Stimulated activated CD8-positive, alpha-beta memory T cell treated with anti-CD3 and anti-CD28 coated beads, Interleukin-2, amount 100 ng/mL, for 1 hour (primary cell): ENCODE measurements at places on chromosomes 2 and 18.

DNA sequence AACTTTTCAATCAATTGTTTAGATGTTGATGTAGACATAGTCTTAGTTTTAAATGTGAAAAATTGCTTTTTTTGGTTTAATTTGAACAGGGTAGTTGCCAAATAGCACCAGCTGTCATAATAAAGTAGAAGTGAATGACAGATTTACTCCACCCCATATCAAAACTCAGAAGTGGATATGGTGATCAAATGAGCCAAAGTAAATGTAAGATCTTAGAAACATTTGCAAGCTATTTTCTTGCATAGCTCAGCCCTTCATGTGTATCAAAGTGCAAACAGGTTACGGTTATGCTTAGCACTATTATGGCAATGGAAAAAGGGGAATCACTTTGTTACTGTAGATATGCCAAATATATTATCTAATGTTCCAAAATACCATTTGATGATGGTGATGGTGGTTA lies 540.9 kb upstream of the NRP2 start:
- DNase-seq, result no peak

DNA sequence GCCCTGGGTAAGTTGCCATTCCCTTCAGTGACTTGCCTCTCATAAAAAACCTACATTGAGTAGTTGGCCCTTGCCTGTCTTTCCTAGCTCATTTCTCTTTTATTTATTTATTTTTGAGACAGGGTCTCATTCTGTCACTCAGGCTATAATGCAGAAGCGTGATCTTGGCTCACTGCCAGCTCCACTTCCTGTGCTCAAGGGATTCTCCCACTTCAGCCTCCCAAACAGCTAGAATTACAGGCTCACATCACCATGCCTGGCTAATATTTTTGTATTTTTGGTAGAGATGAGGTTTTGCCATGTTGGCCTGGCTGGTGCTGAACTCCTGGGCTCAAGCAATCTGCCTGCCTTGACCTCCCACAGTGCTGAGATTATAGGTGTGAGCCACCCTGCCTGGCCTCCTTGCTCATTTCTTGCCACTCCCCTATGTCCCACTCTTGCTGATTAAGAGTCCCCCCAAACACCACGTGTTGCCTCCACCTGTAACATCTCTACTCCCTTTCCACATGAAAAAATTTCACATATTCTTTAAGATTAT lies 12.6 kb downstream of the EVA1A start:
- no peak for DNase-seq

- DNase-seq, result no peak
These were observed 367.6 kb downstream of the RND3 start for GRCh38 chr2:150119819-150120218.

DNA sequence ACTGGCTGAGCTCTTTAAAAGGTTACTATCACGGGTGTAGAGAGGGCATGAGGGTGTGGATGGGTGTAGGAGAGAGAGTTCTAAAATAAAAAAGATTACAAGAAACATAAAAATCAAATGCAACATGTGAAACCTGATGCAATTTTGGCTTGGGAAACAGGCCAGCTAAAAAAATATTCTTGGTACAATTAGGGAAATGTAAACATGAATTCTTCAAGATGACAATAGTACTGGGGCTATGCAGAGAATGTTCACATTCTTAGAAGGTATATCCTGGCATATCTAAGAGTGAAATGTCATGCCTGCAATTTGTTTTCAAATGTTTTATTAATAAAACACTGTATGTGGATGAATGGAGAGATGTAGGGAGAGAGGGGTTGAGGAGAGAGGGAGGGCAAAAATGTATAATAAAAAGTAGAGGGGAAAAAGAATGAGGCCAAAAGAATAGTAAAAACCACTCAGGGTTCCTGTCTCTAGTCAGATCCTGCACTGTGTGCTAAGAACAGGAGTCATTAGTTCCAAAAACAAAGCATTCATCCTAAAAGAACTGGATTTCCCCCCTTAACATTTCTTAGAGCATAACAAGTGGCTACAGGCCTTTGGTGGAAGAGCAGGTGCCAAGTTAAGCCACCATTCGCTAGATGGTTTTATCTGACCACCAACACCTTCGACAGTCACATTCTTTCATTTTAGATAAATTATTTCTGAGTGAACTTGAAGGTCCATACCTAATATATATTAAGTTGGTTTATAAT lies 77.3 kb downstream of the LPIN2 start:
- no peak for DNase-seq

GRCh38 chr2:23037596-23037995 lies 347.4 kb upstream of the KLHL29 start:
- DNase-seq, result no peak

DNA sequence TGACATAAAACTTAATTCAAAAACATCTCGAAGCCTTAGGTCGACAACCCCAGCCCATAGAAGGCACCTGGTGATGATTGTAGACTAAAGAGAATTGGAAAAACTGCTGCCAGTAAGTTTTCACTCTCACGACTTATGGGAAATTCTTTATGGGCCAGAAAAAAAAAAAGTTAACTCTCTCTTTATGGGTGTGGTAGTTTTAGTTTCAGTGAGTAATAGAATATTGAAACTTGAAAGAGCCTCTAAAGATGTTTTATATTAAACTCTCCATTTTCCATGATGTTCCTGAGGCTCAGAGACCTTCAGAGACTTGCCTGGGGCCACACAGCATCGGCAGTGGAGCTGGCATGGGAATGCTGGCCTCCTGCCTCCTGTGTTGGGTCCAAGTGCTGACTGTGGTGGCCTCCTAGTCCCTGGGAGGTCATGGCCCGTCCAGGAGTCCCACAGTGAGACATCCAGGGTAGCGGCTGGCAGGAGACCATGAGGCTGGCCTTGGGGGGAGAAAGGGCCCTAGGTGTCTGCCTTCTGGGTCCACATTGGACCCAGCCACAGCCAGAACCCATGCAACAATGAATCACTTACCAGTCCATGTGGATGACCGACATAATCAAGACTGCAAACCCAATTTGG lies 158.9 kb downstream of the SEPTIN10 start:
- no peak for DNase-seq

- DNase-seq, result no peak
These were observed 50.6 kb downstream of the PXDN start for GRCh38 chr2:1693723-1694122.

- no peak for DNase-seq
These were observed 59.6 kb upstream of the PSME4 start for GRCh38 chr2:54030396-54030741.

DNA sequence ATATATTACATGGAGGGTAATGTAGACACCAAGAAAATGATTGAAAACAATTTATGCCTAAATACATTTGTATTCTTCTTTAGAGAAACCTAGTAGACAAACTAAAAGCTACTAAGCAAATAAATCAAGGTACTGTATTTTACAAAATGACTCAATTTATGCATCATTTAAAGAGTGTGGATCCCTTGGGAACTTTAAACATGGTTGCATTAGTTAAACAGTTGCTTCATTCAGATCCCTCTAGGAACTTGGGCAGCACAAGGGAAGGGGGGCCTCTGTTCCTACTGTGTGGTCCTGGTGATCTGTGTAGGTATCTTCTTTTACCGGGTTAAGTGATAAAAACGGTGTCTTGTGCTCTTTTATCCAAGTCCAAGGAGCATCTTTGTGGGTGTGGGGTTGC lies 31.5 kb upstream of the ATP8B1 start:
- no peak for DNase-seq

- no peak for DNase-seq
These were observed 222.6 kb downstream of the ZNF407 start for GRCh38 chr18:74820160-74820780.

DNA sequence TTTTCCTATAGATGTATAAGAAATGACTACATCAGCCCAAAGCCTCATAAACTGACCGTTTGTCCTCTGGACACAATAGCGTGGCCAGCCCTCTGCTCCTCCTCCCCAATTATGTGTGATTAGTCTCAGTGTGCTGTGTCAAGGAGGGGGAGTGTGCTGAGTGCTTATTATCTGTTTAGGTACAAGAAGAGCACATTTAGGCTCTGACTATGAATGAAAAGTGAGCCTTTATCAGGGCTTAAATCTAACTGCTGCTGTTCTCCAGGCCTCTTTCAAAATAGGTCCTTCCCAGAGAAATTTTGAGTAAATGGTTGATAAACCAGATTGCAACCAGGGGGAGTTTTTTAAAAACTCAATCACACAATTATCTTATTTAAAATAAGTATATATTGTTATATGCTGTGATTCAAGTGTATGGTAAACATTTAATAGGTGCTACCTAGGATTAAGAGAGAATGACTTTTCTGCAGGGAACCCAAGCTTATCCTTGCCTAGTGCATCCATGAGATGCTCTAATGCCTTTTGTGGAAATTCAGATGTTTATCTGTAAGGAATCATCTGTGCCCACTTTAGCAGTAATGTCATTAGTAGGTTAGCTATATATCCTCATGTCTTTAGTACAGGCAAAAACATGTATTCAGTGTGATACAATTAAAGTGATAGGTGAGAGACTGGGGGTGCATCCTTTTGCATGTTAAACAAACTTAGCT lies 168.7 kb upstream of the SIX3 start:
- DNase-seq, result no peak

DNA sequence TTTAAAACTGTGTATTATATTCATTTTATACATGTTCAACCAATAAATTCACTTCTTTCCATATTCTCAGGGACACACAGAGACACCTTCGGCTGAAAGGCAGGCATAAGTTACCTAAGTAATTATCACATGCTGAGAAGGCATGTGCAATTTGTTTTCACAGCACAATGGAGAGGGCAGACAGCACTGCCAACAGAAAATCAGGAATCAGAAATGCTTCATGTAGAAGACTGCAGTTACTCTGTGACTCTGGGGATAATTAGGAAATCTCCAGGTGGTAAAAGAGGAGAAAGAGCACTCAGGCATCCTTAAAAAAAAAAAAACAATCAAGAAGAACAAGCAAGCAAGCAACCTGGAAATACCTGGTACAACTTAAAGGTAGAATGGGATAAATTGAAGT lies 49.3 kb downstream of the DSEL start:
- no peak for DNase-seq

DNA sequence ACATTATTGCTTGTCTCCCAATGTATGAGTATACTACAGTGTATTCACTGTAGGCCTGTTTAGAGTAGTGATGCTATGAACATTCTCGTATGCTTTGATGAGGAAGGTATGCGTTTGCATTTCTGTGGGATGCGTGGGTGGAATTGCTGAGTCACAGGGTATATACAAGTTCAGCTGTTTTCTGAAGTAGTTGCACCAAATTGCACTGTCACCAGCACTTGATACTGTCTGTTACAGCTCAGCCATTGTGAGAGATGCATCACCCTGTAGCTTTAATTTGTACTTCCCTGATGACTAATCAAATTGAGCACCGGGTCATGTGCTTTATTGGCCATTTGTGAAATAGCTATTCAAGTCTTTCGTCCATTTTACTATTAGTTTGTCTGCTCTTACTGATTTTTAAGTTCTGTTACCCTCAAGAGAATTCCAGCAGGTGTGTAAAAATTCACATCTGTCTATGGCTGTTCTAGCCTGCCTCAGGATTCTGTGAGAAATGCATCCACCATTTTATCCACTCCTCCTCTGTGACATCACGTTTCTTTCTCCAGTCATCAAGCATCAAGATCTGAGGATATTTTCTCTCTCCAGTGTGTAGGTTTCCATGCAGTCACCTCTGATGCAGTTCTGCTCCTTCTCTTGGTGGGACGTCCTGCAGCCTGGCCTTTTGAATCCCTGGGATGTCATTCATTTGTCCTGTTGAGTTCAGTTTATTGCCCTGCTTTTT lies 72.5 kb downstream of the DGKD start:
- no peak for DNase-seq
